ENCODE measurements at places on chromosomes 7 and 10.

DNA sequence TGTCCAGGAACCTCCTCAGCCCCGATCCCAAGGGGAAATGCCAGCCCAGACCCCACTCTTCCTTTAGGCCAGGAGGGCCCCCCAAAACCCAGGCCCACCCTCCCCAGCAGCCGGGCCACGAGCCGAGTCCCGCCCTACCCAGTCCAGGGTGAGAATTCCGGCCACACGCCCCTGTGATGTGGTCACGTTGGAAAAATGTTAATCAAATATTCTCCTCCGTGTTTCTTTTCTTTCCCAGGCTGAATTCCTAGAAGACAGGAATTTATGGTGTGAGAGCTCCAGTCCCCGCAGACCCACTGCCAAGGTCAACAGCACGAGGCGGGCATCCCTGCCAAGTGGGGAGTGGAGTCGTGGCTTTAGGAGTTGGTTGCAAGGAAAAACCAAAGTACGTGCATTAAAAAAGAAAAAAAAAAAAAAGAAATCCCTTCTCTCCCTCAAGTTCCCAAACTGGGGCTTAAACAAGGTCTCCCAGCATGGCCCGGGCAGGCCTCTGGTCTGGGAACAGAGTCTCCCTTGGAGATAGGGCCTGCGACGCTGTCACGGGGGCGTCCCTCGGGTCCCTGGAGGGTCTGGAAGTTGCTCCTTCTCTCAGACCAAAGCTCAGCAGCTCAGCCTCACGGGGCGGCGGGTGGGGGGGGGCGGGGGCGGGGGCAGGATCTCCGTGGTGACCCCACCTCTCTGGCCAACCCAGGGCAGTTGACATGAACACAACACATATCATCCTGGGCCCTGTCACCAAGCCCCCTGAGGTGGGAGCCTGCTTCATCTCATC is 28.1 kb upstream of the ELN start:
- DNase-seq, result no peak

GRCh38 chr10:4646547-4646946 is 179.5 kb upstream of the AKR1E2 start:
- DNase-seq, result no peak

- no peak for DNase-seq
Observed at GRCh38 chr7:22911889-22912288, 89.2 kb upstream of the TOMM7 start.

DNA sequence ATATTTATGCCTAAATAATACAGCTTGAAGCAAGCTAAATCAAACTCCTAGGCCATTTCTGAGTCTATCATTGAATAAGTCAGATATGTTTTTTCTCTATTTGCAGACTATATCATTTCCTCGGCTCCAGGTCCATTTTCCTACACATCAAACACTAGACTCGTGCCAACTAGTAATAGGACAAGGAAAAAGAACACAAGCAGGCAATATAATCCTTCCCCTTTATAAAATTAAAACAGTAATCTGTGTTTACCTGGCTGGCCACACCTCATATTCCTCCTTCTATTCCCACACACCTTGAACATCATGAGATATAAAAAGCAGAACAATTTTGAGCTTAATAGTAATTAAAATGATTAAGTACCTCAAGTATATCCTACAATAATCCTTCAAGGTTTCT is 325.7 kb downstream of the TFEC start:
- DNase-seq, result no peak

DNA sequence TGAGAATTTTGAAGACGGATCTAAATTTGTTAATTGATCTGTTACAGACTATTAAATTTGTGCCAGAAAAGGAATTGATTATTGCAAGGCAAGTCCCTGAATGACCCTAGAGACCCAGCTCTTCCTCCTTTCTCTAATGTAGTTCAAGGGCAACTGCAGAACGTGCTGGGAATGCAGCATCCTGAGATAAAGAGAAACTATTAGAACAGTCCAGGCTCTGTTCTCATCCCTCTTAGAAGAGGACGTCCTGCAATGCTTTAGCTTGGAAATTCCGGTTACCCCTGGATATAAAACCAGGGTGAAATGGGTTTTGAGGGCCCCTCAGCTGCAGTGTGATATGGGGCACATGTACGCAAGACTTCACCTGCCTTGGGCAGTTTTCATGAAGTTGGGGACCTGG is 67.3 kb downstream of the PTN start:
- no peak for DNase-seq

GRCh38 chr10:73910401-73910763 is 550 bp upstream of the PLAU start:
- no peak for DNase-seq

GRCh38 chr10:49314806-49315205 is 15.8 kb downstream of the C10orf71 start:
- DNase-seq, result no peak

GRCh38 chr10:44684661-44685060 is 226.5 kb upstream of the TMEM72 start:
- DNase-seq, result no peak

DNA sequence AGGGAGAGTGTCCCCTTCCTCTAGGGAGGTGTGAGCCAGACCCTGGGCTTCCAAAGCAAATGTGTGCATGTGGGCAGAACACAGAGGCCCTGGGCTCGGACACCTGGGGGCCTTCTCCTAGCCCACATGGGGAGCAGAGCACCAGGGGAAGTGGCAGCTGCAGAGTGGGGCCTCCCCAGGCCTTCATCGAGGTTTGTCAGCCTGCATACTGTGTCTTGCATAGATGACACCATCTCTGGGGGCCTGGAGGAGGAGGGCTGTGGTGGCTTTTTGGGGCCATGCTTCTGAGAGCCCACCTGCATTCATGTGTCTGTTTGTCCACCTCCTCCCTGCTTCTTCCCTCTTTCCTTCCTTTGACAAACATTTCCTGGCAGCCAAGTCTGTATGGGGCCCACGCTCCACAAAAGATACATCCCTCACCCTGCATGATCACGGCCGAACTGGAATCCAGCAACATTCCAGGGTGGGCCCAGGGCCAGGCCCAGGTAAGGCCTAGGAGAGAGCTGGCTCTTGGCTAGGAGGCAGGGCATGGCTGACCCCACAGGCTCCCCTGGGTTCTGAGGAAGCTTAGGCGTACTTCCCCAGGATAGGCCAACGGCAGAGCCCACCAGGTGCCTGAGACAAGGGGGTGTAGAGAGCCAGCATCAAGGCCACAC is 79.2 kb downstream of the ZMIZ1 start:
- DNase-seq, result no peak

DNA sequence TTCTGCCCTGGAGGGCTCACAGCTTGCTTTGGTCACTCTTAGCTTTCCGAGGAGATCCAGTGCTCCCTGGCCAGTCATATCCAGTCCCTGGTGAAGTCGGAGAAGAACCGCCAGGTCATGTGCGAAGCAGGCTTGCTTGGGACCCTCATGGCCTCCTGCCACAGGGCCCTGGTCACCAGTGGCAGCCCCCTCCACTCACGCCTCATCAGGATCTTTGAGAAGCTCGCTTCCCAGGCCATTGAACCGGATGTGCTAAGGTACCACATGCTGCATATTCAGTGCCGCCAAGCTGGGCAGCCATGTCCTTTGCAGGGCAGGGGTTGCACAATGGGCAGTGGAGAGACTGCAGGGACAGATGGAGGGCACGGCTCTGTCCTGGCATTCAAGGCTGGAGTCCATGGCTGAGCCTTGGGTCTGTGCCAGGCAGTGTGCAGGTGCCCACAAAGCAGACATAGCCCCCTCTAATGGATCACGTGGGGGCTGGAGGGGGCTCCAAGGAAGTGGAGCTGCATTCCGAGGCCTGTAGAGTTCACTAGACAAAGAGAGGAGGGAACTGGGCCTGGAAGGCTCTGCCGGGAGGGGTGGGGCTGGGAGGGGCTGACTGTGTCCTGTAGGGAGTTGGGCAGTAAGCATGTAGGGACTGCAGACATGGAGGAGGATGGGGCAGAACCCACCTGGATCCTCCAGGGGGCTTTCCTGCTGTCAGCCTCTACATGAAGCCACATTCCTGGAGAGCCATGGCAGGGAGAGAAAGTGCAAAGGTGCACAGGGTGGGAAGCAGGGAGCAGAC is 89.9 kb downstream of the WDFY4 start:
- no peak for DNase-seq

- DNase-seq, result no peak
Observed at GRCh38 chr10:65846541-65846940, 1079.3 kb upstream of the LRRTM3 start.

GRCh38 chr10:1048349-1048731 is 579 bp downstream of the IDI1 start:
- DNase-seq, result no peak

DNA sequence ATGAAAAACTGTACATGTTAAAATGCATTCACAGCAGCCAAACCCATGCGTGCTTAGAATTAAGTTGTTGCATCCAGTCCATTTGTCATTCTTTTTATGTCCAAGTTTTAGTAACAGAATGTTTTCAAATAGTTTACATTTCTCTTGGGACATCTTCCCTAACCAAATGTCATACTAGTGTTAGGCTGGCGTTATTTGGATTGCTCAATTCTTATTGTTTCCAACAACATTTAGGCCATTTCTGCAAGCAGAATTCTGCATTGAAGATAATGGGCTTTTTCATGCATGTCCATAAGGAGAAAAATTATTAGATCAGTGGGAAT is 203.0 kb downstream of the HIBADH start:
- DNase-seq, result no peak

DNA sequence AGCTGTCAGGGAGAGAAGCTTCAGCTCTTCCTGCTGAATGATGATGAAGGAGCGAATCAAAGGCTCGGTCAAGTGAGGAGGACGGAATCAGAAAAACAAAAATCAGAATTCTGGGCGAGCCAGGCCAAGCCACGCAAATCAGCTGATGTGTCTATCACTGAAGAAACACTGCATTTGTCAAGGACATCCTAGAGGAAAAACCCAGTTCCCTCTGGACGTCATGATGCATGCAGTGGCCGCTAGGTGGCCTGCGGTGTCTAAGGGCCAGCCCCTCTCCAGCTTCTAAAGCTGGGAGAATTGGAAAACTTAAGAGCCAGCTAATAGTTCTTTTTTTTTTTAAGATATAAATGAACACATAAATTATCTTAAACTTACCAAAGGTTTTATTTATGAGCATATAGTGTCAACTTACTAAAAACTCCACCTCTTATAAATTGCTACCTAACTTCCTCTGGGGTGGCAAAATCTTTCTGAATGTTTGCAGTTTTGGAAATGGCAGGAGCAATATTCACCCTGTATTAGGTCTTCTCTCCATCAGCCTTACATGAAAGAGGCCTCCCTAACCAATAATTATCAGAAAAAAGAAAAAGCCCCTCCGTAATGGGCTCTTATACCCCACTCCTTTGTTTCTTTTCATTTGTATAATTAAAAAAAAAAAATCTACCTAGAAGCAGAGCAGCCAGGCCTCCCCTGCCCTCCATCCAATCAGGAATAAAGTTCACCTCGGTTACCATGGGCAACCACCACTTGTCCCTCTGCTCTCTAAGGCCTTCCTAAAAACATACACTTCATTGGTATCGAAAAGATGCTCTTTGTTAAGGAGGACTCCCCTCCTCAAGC is 186.8 kb downstream of the USP6NL start:
- no peak for DNase-seq

DNA sequence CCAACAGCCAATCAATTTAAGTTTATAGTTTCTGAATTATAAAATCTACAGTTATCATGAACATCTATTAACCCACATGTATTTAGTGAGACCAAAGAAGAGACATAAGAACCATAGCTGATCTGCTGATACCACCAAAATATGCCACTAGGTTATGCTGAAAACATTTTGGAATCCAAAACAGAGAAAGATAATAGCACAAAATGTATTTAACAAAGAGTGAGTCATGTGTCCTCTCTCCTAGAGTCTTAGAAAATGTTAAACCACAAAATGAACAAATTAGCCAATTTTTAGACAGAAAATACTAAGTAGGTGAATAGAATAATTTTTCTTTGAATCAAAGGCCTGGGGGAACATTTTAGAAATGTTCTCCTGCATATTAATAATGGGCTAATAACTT is 527.5 kb downstream of the GPAM start:
- DNase-seq, result no peak

GRCh38 chr7:133484086-133484485 is 231.2 kb downstream of the EXOC4 start:
- DNase-seq, result no peak

DNA sequence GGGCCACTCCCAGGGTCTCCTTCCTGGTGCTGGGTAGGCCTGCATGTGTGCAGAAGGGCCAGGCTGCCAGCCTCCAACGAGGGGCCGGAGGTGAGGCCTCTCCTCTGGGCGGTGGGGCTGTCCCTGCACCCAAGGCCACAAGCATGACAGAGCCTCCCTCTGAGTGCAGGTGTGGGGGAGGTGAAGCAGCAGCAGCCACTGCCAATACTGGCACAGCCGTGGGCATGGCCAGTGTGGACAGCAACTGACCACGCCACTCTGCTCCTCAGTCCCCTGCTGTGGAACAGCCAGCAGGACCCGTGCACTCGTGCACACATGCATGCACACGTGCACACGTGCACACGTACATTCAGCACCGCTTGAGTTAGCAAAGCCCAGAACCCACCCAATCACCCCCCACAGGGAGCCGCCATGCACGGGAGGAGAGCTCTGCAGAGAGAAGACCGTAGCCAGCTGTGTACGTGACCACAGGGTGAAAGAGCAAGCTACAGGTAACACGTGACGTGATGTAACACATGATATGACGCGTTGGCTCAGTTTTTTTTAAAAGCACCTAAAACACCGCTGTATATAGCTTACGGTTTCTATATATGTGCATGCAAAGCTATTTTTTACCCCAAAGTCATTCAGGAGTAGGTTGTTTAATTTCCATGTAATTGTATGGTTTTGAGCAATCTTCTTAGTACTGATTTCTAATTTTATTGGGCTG is 23.1 kb downstream of the PAPOLB start:
- no peak for DNase-seq

DNA sequence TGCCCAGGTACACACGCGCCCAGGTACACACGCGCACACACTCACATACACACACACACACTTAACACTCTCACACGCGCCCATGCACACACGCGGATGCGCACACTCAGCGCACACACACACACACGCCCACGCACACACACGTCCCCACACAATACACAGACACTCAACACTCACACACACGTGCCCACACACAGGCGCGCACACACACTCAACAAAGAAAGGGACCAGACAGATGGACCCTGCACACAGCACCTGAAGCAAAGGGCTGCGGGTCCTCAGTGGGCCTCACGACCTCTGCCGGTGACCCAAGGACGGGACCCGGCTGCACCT is 257.4 kb downstream of the ZMYND11 start:
- no peak for DNase-seq

- DNase-seq, result no peak
Observed at GRCh38 chr10:79237454-79238157, 109.7 kb upstream of the PPIF start.

GRCh38 chr7:132691201-132691600 is 114.9 kb upstream of the PLXNA4 start:
- no peak for DNase-seq

DNA sequence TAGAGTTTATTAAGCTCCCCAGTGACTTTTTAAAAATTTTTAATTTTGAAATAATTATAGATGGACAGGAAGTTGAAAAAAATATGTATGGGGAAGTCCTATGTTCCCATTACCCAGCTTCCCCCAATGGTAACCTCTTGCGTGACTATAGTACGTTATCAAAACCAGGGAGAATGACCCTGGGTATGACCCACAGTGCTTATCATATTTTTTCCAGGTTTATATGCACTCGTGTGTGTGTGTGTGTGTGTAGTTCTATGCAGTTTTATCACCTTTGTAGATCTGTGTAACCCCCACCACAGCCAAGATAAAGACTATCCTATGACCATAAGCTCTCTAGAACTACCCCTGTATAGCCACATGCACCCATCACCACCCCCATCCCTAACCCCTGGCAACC is 72.8 kb downstream of the TBXAS1 start:
- no peak for DNase-seq

Data from NCI-H2081 treated with DMSO at 0.1 percent for 48 hours (cell line).